ENCODE measurements at places on chromosomes 5 and 9.
A peak's percentile ranks its signal among the peaks of the same experiment; 100 is the strongest.

DNA sequence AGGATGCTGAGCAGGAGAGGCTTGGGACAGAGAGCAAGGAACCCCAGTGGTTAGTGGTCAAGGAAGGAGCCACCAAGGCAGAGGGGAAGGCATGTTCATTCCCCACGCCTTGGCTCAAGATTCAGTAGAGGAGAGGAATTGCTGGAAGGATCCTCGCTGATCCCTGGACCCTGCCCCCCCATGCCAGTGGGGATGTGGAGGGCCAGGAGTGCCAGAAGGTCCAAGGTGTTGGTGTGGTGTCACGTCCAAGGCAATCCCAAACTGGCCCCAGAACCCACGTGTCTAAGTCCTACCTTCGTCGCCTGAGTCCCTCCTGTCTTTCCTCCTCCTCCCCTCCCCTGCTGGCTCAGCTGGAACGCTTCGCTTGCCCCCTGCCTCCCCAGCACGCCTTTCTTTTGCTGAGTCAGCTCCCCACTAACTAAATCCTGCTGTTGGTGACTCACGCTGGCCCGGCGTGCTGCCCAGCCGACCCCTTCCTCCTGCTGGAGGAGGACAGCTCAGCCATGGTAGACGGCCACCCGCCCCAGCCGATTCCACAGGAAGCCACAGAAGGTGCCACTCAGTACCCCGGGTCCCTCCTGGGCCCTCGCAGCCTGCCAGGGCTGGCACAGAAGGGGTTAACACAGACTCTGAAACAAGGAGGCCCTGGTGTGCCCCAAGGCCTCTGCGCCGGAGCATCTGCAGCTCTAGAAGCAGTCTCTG, 37.6 kb upstream of the ORM1 start:
- DNase-seq = peak; percentile 89

DNA sequence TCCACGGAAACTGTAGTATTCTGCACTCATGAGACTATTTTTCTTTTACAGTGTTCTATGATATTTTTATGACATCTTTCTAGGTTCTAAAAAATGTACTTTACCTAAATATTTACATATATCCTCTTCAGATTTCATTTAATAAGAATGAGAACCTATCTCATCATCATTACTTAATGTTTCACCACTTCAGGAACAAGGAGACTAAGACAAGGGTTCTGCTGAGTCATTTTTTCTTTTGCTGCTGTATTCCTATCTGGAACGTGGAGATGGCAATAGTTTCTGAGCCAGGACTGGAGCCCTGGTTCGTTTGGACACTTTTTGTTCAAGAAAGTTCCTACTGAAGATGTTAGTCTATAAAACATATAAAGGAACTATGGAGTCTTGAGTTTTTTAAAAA, 258.2 kb upstream of the MAP3K1 start:
- DNase-seq = no peak

GRCh38 chr5:75891020-75891419, 173.8 kb upstream of the POC5 start:
- DNase-seq = no peak

DNA sequence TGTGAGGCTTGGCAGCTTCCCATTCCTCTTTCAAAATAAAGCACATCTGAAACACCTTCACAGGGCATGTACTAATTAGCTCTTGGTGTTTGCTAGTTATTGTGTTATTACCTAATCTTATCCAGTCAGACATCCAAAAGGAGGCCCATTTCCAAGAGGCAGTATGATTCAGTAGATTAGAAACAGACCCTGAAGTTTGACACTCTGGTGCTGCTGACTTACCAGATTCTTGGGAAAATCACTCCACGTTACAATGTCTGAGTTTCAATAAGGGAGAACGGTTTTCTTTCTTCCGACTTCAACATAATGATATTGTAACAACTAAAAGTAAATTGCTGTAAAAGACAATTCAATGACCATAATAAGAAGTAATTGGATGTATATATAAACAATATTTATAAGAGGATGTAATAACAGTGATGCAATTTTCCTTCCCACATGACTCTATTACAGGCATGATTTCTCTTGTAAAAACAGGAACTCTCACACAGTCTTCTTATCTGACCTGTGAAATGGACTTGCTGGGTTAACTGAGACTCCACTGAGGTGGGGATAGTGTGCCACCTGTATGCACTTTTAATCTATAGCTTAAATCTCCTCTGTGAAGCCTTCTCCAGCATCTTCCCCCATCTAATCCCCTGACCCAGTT, 181.3 kb upstream of the ELL2 start:
- no peak for DNase-seq

DNA sequence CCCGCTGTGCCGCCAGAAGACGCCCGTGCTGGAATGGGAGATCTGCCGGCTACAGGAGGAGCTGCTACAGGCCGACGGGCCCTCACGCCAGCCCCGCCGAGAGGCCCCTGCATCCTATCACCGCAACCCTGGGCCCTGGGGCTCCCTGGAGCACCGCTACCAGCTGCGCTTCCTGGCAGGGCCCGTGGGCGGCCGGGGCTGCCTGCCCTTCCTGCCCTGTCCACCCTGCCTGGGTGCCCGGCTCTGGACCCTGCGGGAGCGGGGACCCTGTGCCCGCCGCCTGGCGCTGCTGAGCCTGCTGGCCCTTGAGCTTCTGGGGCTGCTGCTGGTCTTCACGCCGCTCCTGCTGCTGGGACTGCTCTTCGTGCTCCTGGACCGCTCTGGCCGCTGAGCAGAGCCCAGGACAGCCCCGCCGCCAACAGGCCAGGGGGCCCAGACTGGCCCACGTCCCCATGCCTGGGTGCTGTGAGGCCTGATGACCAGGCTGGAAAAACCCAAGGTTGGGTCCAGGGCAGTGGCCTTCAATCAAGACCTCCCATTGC, 3.8 kb downstream of the RNF208 start:
- no peak for DNase-seq

GRCh38 chr5:43065387-43065947, 25.3 kb upstream of the ANXA2R start:
- DNase-seq = no peak

- no peak for DNase-seq
Observed at GRCh38 chr9:86396412-86396811, 42.2 kb upstream of the TUT7 start.

DNA sequence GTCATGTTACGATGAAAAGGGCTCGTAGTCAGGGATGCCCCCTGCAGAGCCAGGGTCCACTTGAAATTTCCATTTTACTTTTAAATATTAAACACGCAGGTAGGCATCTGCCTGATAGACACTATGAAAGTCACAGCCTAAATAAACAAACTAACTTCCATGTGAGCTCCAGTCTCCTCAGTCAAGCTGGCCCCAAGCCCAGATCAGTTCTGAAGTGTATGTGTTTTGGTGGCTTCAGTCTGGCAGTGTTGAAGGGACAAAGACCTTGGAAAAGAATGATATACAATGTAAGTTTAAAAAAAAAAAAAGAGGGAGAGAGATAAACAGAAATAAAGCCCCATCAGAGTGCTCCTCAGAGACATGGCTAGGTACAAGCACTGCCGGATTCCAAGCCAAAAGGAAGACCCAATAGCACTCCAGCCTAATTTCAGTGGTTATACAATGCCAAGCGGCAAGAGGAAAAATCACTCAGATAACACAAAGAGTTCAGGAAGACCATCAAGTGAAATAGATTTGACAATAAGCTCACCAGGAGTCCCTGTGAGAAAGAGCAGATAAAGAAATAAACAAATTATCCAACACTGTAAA, 181.0 kb downstream of the BNC2 start:
- DNase-seq = peak; percentile 43

GRCh38 chr9:70534061-70534460, 119.6 kb upstream of the KLF9 start:
- DNase-seq = no peak

DNA sequence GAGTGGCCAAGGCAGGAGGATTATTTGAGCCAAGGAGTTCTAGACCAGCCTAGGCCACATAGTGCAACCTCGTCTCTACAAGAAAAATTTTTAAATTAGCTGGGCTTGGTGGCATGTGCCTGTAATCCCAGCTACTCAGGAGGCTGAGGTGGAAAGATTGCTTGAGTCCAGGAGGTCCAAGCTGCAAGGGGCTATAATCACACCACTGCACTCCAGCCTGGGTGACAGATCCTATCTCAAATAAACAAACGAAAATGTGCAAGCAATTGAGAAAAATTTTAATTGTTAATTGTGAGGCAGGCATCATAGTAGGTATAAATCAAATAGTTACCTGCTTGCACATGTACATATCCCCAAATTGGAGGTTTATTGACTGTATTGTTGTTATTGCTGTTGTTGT, 15.3 kb downstream of the ALDH7A1 start:
- no peak for DNase-seq

GRCh38 chr9:99851500-99851822, 29.8 kb downstream of the NR4A3 start:
- DNase-seq = no peak

DNA sequence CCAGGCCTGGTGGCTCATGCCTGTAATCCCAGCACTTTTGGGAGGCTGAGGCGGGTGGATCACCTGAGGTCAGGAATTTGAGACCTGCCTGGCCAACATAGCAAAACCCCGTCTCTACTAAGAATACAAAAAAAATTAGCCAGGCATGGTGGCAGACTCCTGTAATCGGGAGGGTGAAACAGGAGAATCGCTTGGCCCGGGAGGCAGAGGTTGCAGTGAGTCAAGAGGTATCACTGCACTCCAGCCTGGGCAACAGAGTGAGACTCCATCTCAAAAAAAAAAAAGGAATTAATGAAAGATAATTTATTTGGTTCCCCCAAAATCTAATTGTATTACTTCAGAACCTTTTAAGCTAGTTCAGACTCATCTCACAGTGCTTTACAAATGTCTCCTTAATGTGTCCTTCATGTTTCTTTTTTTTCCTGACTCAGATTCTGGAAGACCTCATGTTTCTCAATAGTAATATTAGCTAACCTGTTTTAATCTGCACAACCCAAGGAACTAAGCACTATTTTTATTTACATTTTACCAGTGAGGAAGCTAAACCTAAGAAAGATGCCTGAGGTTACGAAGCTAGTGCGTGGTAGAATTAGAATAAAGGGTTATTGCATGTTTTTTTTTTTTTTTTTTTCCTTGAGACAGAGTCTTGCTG, 15.1 kb downstream of the FAF2 start:
- no peak for DNase-seq

GRCh38 chr9:113794721-113795120, 81.4 kb upstream of the ZNF618 start:
- DNase-seq = no peak

DNA sequence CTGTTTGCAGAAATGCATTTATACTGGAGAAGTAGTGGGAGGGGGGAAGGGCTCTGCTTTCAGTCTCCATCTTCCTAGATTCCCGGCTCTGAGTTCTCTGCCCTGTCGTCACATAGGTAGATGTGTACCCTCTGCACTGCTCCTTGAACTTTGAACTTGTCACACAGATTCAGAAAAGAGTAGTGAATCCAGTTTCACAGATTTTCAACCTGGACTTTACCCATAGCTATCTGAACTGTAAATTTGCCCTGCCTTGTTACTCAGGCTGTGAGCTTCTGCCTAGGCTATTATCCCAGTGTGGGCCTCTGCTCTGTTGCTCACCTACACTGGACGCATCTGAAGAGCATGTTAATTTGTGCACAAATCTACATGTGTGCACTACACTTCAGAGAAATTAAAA, 12.8 kb upstream of the C9orf152 start:
- no peak for DNase-seq

- DNase-seq = no peak
Observed at GRCh38 chr9:7336356-7337065, 463.1 kb downstream of the DMAC1 start.

DNA sequence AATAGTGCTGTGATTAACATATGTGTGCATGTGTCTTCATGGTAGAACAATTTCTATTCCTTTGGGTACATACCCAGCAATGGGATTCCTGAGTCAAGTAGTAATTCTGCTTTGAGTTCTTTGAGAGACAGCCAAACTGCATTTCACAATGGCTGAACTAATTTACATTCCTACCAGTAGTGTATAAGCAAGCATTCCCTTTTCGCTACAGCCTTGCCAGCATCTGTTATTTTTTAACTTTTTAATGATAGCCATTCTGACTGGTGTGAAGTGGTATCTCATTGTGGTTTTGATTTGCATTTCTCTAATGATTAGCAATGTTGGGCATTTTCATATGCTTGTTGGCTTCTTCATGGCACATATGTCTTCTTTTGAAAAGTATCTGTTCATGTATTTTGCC, 308.5 kb downstream of the ARRDC3 start:
- no peak for DNase-seq

DNA sequence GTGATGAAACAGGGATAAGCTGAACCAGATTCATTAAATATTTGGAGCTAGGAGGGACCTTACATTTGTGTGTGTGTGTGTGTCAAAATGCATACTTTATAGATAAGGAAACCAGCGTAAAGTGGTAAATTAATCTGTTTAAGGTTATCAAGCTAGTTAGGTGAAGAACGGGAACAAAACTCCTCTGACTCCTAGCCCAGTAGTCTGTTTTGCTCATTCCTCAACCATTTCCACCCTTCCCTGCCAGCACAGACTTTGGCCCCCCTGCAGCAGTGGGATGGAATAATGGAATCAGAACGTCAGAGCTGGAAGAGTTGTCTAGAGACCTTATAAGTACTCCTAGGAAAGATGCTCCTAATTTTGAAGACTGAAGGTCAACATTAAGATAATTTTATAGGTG, 6.5 kb downstream of the AGXT2 start:
- DNase-seq = peak; percentile 42

DNA sequence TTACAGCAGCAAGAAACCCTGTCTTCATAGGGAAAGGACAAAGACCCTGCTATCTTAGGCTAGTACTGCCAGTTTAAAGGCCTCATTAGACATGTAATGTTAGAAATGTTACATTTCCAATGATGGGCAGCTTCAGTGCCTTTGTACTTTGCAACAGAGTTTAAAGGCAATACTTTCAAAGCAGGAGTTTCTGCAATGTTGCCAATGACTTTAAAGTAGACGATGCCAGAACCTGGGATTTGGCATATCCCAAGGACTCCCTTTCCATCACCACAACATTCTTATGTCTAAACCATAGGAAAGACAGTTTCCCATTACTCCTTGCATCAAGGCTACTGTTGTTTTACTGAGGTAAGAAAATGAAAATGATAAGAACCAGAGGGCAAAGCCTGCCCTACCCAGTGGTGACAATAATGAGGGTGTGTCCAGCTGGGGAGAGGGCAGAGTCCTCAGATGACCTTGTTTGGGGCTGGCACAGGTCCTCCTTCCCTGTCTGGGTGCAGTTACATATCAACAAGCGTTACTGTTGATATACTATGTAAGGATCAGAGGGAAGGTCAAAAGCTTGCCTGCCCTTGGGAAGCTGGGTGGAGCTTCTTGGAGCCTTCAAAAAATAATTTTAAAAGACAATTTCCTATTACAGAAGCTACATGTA, 27.5 kb upstream of the MLANA start:
- no peak for DNase-seq

GRCh38 chr5:157729858-157730257, 1.4 kb upstream of the THG1L start:
- no peak for DNase-seq

DNA sequence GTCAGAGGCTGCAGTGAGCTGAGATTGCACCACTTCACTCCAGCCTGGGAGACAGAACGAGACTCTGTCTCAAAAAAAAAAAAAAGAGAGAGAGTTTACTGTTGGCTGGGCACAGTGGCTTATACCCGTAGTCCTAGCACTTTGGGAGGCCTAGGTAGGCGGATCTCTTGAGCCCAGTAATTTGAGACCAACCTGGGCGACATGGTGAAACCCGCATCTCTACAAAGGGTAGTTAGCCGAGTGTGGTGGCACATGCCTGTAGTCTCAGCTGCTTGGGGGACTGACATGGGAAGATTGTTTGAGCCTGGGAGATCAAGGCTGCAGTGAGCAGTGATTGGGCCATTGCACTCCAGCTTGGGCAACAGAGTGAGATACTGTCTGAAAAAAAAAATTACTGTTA, 12.6 kb downstream of the HABP4 start:
- DNase-seq = no peak
